ENCODE measurements at places on chromosomes 2 and 18.

GRCh38 chr2:12704378-12704777 lies 12.4 kb upstream of the TRIB2 start:
- DNase-seq, result no peak

GRCh38 chr2:107323946-107324565 lies 438.1 kb upstream of the ST6GAL2 start:
- no peak for DNase-seq

GRCh38 chr2:233849607-233850271 lies 4.6 kb downstream of the HJURP start:
- no peak for DNase-seq

DNA sequence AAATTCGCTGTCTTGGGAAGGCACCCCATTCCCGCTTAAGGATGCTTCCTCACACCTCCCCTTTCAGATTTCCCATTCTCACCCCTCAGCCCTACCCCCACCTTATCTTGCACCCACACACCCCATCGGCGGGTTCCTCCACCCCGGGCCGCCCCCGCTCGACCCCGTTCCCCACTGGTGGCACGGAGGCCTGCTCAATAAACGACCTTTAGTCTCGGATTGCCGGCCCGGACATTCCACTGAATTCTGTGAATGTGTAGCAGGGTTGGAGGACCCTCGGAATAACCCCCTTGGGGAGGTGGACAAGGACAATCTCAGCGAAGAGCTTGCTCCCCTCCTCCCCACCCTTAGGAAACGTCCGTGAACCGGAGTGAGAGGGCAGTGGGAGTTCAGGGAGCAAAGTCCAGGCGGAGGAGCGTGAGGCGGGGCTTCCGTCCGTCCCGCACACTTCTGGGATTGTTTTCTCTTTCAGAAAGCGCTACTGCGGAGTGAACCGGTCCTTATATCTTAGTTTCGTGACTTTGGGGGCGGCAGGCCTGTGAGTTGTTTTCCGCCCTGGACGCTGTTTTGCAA lies 2.8 kb upstream of the LBX2 start:
- DNase-seq, result no peak

DNA sequence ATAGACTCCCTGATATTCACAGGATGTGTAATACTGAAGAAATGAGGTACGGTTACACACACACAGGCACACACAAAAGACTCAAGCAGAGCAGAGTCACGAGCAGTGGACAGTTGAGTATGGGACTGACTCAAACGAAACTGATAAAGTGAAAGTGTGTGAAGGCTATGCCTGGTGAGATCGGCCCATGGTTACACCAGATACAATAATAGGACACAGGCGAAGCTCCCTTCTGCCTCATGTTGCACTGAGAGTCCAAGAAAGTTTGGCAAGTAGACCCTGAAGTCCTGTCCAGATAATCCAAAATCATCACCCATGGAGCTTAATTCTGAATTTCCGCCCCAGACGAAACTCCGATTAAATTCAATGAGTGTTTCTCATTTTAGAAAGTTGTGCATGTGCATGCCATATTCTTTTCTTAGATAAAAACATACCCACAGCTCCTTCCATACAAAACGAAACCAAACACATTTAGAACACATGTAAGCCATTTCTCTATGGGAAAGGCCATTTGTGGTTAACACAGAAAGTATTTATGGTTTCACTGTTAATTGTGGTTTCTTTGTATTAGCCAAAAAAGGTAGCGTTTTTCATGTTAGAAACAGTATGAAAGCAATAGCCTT lies 567.6 kb downstream of the PLCL1 start:
- DNase-seq, result no peak

GRCh38 chr2:54899576-54900200 lies 150.6 kb downstream of the RTN4 start:
- no peak for DNase-seq

Measured in NCI-H748 treated with DMSO at 0.1 percent for 48 hours (cell line).